Adipose tissue (tissue), 3 donors: ENCODE measurements at places on chromosomes 3 and 15. TPM values are rescaled to one million over a fixed set of nuclear protein-coding genes. Genes with fewer than 3 reads are reported as not detected.

Gene IMPG2
- polyA plus RNA-seq, result 0.03 TPM

Gene GPR27
- 0.95 TPM for polyA plus RNA-seq

Gene CLEC3B
- polyA plus RNA-seq, result 14.3 TPM

Gene TNNC1
- polyA plus RNA-seq, result 14.8 TPM

Gene APPL1
- polyA plus RNA-seq, result 16.2 TPM

Gene LNP1
- polyA plus RNA-seq, result 1.2 TPM

Gene NAA50
- polyA plus RNA-seq, result 46.0 TPM

Gene PARP16
- 6.8 TPM for polyA plus RNA-seq

Gene PGBD4
- 0.46 TPM for polyA plus RNA-seq

Gene GOLGA8J
- polyA plus RNA-seq, result not detected

Gene UBA7
- polyA plus RNA-seq, result 31.2 TPM

Gene PRKAR2A
- 16.8 TPM for polyA plus RNA-seq

Gene HDGFL3
- 12.2 TPM for polyA plus RNA-seq

Gene NME9
- 0.56 TPM for polyA plus RNA-seq

Gene ARL14
- 0.45 TPM for polyA plus RNA-seq

Gene GPR62
- not detected for polyA plus RNA-seq

Gene NXPE3
- polyA plus RNA-seq, result 4.8 TPM

Gene MESP2
- 1.5 TPM for polyA plus RNA-seq

Gene CCR8
- not detected for polyA plus RNA-seq

Gene IGF2BP2
- 4.3 TPM for polyA plus RNA-seq

Gene SI
- polyA plus RNA-seq, result 0.05 TPM

Gene SLC9C1
- polyA plus RNA-seq, result not detected

Gene ACTR8
- 5.8 TPM for polyA plus RNA-seq

Gene VWA5B2
- 0.33 TPM for polyA plus RNA-seq

Gene C3orf20
- not detected for polyA plus RNA-seq
